ENCODE measurements at places on chromosomes 4 and X.

DNA sequence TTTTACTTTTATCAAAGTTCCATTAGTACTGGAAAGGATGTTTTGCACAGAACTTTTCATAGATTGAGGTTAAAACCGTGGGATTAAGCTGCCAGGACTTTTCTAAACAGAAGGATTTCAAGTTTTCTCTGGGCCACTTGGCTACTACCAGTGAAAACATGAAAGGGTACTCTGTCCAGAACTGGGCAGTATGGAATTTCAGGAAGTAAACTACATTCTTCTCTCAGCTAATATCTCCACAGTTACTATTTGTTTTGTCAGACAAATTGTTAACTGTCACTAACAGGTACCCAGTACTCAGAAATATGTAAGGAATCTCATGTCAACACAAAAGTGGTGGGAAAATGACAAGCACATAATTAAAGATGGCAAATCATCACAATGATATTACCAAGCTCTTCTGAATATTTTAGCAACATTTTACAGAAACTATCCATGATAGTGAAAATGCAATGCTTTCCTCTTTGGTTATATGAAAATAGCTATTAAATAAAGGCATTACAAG is 454.4 kb downstream of the C4orf33 start:
- DNase-seq: no peak

- no peak for DNase-seq
Observed at GRCh38 chrX:96978906-96979305, 95.2 kb downstream of the RPA4 start.

GRCh38 chr4:180993244-180993836 is 1249.9 kb upstream of the TENM3 start:
- no peak for DNase-seq

DNA sequence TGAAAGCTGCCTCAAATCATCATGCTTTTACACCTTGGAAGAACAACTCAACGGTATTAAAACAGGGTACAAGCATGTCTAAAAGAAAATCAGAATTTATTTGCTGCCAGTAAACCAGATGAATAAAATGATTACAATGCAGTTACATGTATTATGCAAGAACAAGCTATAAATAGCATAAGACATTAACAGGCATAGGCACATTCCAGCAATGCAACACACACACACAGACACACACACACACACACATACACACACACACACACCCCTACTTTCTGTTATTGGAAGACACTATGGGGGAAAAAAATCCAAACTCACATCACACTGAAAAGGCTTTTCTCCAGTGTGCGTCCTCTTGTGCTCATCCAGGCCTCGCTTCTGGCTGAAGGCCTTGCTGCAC is 212.5 kb downstream of the PRDM5 start:
- no peak for DNase-seq

DNA sequence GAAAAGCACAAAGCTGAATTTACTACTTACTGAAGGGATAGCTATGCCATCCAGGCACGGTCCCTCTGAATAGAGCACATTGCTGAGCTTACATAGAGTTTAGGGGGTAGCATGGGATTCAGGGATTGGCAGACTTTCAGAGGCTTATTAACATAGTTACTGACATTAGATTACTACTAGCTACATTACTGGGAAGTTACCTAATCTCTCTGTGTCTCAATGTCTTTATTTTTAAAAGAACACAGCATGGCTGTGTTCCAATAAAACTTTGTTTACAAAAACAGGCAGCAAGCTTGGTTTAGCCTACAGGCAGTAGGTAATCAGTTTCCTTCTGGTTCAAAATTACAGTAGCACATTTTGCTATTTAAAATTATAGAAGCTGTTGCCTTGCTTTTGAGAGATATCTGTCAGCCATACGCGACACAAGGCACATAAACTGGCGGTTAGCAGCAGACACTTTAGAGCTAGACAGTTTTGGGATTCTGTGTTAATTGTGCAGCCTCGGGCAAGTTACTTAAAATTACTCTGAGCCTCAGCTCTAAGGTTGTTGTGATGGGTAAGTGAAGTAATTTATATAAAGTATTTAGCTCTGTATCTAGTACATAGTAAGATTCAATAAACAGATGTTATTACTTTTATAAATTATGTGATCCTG is 6.9 kb downstream of the KLHL8 start:
- DNase-seq: no peak

- DNase-seq: no peak
Observed at GRCh38 chr4:158810487-158811215, 41.8 kb downstream of the FNIP2 start.

- no peak for DNase-seq
Observed at GRCh38 chr4:10299601-10300000, 157.6 kb downstream of the ZNF518B start.

- no peak for DNase-seq
Observed at GRCh38 chr4:120664851-120665250, 257.7 kb downstream of the PRDM5 start.

DNA sequence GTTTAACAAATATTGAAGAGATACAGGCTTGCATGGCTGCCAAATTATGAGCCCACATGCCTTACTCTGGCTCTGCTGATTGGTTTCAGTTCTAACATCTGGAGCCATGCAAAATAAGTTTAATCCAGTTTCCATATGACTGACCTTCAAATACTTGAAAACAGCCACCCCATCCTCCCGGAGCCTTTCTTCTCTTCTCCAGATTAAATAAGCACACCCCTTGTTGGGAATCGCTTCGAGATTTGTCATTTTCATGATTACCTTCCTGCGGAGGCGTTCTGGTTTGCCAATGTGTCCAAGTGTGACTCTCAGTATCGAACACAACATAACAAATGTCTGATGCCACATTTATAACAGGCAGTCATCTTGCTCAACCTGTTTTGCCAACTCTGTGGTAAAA is 101.6 kb upstream of the JADE1 start:
- no peak for DNase-seq

DNA sequence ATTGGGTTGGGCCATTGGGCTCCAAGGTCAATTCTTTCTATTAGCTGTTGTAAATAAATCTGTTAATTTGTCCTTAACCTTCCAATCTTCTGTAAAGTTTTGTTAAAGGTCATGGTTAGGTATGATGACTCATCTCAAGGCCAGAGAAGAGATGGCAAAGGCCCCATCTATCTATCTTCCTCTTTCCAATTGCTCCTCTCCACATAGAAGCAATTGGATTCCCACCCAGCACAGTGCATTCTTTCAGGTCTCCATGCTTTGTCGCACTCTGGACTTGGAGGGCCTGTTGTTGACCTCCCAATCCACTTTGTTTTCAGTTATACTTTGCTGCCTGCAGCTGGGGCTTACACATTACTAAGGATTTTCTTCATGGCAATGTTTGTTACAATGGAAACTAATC is 118.5 kb downstream of the MFAP3L start:
- DNase-seq: no peak

- no peak for DNase-seq
Observed at GRCh38 chrX:24391389-24391788, 30.9 kb downstream of the SUPT20HL1 start.

GRCh38 chrX:68488657-68489056 is 10.2 kb upstream of the YIPF6 start:
- no peak for DNase-seq

- DNase-seq: no peak
Observed at GRCh38 chr4:86972997-86973396, 38.2 kb downstream of the AFF1 start.
